AG08395 (cell line): ENCODE measurements at places on chromosomes 3 and 15.

GRCh38 chr15:40340038-40340739 is 550 bp downstream of the CCDC9B start:
- peak; percentile 83 for DNase-seq

DNA sequence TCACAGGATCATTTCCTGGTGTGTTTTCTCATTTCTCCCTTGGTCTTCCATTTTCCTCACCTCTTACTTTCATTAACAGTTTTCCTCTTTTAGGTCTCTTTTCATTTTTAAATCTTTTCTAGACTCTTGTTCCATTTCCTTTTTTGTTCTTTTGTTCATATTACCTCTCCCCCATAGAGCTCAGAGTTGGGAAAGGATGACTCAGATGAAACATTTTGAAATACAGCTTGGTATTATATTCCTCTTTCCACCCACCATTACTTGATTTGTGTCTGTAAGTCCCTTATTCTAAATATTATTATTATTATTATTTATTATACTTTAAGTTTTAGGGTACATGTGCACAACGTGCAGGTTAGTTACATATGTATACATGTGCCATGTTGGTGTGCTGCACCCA is 153.1 kb downstream of the VGLL3 start:
- DNase-seq = no peak

GRCh38 chr3:132448216-132448961 is 31.1 kb downstream of the DNAJC13 start:
- DNase-seq = peak; percentile 6

DNA sequence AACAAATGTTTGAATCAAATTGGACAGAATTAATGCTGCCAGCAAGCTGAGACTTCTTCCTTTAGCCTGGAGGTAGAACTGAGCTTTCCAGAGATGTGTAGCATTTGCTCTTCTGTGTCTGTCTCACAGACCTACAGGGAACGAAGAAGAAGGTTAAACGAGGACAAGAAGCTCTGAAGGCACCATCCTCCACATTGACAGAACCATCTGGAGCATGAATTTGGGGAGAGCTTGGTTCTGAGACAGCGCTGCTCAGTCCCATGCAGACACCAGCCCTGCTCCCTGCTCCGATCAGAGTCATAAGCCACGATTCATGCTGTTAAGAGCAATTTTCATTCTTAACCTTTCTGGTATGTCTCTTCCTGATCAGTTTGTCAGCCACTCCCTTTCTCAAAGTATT is 7.7 kb upstream of the KY start:
- no peak for DNase-seq

GRCh38 chr3:8444883-8445282 is 56.7 kb upstream of the LMCD1 start:
- no peak for DNase-seq
